ENCODE measurements at places on chromosomes 12 and 14.
A peak's percentile ranks its signal among the peaks of the same experiment; 100 is the strongest.

- DNase-seq, result no peak
These were observed 17.9 kb upstream of the MGST1 start for GRCh38 chr12:16329594-16329993.

- no peak for DNase-seq
These were observed 3.0 kb downstream of the GAS2L3 start for GRCh38 chr12:100576331-100577036.

GRCh38 chr12:52369809-52370208 lies 2.5 kb upstream of the KRT85 start:
- DNase-seq, result no peak

DNA sequence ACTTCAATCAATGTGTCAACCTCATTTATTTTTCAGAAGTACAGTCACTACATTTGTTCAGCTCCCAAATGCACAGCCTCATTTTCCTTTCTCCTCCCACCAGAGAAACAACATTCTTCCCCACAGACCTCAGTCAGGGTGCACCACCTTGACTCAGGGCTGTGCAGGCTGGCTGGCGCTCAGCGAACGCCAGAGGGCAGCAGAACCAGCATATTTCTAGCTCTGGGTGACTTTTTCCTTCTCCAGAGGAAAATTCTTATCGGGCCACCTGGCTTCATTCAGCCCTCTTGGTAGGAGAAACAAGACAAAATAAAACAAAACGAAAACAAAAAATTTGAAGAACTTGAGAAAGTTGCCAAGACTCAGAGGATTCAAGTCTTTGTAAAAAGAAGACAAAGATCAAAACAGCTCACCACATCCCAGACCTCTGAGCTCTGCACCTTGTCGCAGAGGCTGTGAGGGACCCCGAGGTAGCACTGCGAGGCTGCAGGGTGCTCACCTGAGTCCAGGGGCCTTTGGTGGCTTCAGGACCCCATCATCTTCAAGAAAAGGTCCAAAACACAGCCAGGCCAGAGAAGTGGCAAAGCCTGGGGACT lies 33.7 kb downstream of the PAH start:
- DNase-seq, result peak; percentile 13

DNA sequence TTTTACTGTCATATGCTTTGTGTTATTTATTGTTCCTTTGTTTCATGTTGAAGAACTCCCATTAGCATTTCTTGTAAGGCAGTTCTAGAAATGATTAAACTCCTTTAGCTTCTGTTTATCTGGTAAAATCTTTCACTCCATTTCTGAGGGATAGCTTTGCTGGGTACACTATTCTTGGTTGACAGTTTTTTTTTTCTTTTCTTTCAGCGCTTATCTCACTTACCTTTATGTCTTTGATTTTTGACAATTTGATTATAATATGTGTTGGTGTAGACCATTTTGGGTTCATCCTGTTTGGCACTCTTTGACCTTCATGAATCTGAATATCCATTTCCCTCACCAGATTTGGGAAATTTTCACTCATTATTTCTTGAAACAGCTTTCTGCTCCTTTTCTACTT lies 16.2 kb downstream of the FBXO33 start:
- peak; percentile 47 for DNase-seq

DNA sequence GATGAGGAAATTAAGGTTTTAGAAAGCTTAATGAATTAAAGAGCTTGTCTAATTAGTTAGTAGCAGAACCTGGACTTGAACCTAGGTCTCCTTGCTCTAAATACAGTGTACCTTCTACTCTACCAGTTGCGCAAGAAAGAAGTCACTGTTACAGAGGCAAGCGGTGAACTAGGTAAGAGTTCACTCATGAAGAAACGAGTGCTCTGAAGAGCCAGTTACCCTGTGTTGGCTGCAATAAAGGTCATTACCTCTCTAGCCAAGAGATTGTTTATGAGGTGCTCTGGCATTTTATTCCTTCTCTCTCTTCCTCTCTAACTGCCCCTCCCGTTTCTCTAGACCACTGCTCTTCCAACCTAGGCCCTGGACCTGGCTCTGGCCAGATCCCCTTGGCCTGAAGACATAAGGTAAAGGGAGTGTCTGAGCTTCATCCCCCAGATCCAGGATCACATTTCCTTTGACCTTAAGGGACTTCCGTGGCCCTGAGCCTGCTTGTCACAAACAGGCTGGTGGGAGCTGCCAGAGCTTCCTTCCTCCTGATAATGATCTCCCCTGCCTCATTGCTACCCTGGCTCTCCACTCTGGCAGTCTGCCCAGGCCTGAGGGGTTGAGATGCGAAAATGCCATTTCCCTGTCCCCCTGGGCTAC lies 1.9 kb downstream of the RNASE7 start:
- DNase-seq, result peak; percentile 68

- DNase-seq, result no peak
These were observed 139.5 kb upstream of the AMIGO2 start for GRCh38 chr12:47219243-47219642.

DNA sequence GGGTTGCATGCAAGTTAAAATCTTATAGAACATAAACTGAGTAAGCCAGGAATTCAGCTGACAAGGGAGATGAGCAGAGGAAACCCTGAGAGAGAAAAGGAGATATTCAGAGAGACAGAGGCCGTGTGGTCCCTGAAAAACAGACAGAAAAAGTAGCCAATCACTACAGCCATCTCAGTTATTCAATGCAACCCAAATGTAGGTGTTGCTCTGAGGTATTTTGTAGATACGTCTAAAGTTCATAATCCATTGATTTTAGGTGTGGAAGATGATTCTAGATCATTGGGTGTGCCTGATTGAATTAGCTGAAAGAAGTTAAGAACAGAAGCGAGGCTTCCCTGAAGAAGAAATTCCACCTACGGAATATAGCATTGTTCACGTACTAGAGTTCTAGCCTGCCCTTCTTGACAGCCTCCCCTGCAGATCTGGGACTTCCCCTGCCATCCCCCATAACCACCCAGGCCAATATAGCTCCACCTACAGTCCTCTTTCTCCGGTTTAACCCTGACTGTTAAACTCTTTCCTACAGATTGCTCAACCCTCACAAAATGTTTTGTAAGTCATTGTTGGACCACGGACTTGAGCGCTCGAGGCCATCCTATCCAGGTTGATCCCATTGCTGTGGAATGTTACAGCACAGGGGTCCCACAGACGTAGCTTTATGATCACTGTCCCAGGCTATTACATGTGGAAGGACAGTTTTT lies 21.7 kb downstream of the AICDA start:
- DNase-seq, result peak; percentile 51

GRCh38 chr14:91252871-91253794 lies 8.6 kb upstream of the GPR68 start:
- DNase-seq, result no peak

DNA sequence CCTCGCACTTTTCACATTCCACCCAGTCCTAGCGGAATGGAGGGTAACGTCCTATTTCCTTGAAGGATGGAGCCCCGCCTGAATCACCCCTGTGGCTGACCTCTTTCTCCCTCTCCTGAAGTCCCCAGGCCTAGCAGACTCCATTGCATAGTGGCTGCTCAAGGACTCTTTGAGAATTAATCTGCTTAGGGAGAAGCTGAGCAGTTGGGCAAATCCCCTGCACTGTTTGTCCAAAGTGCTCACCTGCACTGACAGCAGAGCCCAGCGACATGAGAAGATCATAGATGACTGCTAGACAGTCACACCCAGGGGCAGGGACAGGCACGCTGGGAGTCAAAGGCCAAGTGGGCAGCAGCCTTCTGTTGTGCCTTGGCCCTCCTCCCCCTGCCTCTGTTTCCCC lies 37.7 kb upstream of the DICER1 start:
- no peak for DNase-seq

DNA sequence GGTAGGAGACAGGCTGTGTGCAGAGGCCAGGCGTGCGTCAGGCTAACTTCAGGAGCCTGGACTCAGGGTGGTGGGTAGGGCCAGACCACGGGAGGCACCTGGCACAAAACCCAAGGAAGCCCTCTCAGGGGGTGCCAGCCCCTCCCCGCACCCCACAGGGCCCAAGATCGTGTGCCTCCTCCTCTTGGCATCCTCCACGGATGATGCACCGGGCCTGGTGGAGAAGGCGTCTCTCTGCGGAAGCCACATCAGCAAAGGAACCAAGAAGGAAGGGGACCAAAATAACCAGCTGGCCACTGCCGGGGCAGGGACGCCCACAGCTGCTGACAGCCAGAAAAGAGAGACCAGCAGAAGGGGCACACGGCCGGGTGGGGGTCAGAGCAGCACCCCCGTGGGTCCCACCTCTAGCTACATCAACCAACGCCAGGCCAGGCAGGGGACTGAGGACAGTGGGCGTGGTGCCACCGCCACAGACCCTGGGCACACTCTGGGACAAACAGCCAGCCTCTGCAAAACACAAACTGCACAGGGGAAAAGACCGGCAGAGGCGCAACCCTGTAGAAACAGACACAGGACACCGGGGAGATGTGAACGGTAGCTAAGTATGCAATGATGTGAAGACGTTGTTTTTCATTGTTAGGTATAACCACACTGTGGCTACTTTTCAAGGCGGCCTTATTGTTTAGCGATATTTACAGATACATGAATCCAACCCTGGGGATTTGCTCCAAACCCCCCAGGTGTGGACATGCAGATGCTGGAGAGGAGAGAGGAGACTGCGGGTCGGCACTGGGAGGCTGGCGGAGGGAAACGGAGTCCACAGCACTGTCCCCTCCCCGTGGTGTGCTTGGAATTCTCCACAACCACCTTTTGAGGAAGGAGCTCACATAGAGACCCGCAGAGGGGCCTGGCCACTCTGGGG lies 26.1 kb upstream of the C14orf180 start:
- no peak for DNase-seq

GRCh38 chr12:19234981-19235871 lies 105.7 kb downstream of the PLEKHA5 start:
- DNase-seq, result no peak

DNA sequence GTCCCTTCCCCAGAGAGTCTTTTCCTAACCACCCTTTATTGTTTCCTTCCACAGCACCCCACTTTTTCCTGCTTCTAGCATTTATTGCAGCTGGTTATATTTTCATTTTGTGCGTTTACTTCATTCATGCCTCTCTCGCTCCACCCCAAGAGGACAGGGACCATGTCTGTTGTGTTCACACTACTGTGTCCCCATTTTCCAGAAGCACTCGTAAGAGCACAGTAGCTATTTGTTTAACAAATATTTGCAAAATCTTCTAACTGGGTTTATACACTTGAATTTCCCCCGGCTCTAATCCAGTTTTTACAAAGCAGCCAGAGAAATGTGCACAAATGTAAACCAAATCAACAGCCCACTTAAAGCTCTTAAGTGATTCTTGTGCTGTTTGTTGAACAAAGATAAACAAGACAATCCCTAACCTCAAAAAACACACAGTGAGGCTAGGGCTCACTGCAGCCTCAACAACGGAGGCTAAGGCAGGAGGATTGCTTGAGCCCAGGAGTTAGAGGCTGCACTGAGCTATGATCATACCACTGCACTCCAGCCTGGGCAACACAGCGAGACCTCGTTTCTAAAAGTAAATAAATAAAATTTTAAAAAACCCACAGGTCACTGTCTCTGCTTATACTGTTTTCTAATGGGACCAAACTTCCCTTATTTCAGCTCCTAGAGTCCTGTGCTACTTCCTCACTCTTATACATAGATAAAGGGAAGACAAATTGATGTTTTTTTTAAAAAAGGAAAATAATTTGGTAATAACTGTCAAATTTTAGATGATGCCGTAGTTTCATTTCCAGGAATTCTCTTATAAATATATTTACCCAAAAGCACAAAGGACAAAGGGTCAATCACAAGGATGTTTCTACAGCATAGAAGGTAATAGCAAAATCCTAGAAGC lies 6.6 kb upstream of the ABCD4 start:
- no peak for DNase-seq

DNA sequence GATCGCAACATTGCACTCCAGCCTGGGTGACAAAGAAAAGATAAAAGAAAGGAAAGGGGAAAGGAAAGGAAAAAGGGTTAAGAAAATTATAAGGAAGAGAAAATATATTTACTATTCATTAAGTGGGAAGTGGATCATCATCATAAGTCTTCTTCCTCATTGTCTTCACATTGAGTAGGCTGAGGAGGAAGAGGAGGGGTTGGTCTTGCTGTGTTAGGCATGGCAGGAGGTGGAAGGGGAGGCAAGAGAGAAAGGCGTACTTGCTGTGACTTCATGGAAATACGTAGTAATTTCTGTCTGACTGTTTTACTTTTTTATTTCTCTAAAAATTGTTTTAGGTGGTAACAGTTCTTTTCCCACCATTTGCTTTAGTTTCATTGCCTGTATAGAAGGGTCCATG lies 26.2 kb downstream of the FAM177A1 start:
- DNase-seq, result no peak

- DNase-seq, result peak; percentile 76
These were observed 26.8 kb downstream of the TMEM63C start for GRCh38 chr14:77208291-77208978.

GRCh38 chr12:32586390-32586789 lies 92.7 kb upstream of the DNM1L start:
- DNase-seq, result peak; percentile 90

- no peak for DNase-seq
These were observed 312.4 kb downstream of the FOXG1 start for GRCh38 chr14:29078810-29079522.

- DNase-seq, result peak; percentile 93
These were observed at the start of gene GIT2 for GRCh38 chr12:109995686-109996482. GIT2 (minus strand) TSS chr12:109996368; CDS start chr12:109996224, 144 bp downstream.

- DNase-seq, result peak; percentile 25
These were observed 200.9 kb upstream of the CAND1 start for GRCh38 chr12:67068204-67068731.

- no peak for DNase-seq
These were observed 2.3 kb downstream of the YY1 start for GRCh38 chr14:100241279-100241678.

DNA sequence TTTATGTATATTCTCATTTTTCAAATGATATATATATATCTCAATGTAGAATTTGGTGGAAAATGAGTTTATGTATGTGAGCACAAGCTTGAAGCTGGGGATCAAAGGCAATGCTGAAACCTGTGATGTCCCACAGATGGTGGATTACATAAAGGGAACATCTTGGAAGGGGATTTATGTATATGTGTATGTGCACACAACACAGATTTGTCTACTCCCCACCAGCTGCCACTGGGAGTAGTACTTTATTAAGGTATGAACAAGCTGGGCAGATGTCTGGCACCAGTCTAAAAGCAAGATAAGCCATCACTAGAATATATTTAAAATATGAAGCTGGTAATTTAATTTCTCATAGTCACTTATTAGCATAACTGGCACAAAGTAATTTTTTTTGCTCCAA lies 895.6 kb downstream of the SLC6A15 start:
- no peak for DNase-seq

Data from common myeloid progenitor, CD34-positive (primary cell).